NCI-H526 (cell line): ENCODE measurements at places on chromosomes 11 and 22.
A peak's percentile ranks its signal among the peaks of the same experiment; 100 is the strongest.

GRCh38 chr11:19729141-19729540 lies 16.5 kb downstream of the NAV2 start:
- no peak for DNase-seq

DNA sequence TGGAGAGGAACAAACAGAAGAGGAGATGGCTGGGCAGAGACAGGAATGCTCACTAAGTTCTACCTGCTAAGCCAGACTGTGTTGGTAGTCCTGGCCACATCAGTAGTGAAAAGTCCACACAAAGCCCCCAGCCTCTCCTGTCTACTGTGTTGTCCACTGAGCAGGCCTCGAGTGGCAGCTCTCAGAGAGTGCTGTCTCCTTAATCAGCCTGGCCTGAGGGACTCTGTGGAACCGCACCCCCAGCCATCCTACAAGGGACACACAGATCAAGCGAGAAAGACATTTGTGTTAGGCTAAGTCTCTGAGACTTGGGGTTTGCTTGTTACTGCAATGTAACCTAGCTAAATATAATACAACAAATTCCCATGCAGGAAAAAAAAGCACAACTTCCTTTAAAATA lies 71.0 kb downstream of the PACSIN2 start:
- DNase-seq: no peak

DNA sequence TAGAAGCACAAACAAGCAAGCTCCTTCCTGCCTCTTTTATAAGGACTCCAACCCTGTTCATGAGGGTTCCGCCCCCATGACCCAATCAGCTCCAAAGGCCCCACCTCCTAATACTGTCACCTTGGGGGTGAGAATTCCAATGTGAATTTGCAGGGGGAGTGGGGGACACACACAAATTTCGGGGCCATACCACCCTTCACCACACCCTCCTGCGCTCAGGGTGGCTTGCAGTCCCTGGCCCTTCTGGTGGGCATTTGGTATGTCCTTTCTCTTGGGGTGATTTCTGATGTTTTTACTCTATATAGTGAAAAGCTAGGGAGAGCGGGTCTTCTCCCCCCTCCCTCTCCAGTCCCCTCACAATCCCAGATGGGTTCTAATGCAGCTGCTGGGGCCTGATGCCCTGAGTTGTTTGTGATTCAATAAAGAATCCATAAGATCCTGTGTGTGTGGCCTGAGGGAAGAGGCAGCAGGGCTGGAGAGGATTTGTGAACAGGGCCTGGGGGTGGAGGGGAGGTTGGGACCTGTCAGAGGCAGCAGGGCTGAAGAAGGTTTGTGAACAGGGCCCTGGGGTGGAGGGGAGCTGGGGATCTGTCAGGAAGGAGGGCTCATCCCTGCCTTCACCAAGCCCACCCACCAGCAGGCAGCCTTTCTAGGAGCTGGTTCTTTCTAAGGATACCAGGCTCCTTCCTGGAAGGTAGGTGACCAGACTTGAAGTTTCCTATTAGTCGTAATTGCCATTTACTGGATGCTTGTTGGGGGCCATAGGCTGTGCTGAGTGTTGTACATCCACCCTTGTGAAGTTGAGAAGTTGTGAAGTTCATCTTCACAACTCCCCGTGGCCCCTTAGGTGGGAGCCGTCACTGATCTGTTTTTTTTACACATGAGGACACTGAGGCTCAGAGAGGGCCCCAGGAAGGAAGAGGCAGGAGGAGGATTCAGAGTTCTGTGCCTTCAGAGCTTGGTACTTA lies 7.9 kb downstream of the SLC35C1 start:
- DNase-seq: no peak

DNA sequence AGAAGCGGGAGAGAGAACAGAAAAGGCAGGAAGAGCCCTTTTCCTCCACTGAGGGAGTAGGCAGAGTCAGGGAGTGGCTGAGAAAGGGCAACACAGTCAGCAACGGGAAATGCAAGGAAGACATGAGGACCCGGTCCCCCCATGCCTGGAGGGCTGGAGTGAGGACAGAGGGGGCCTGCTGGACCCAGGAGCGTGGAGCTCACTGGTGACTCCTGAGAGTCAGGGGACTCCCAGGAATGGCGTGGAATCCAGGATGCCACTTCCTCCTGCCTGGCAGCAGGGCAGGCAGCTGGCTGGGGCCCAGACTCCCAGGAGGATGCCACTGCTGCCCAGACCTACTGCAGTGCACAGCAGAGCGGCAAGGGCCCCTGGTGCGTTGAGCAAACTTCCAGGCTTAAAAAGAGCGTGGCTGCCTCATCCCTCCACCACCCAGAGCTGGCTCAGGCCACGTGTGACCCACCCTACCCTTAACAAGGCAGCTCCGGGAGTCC lies 11.3 kb downstream of the C11orf21 start:
- peak; percentile 36 for DNase-seq

GRCh38 chr22:35904336-35904692 lies 124.3 kb downstream of the RBFOX2 start:
- DNase-seq: no peak

DNA sequence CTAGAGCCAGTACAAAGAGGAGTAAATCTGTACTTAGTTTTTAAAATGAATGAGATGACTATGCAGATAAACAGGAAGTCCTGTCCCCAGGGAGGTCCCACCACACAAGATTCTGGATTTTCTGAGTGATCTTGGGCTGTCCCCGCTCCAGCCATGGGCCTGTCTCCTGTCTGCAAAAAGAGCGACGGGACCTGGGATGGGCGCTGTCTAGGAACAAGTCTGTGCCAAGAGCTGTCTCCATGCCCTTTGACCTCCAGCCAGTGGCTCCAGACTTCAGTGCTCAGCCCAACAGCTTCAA lies 6.0 kb downstream of the CSNK1E start:
- DNase-seq: no peak

GRCh38 chr11:125968354-125968753 lies 22.5 kb downstream of the VSIG10L2 start:
- no peak for DNase-seq

- DNase-seq: no peak
These were observed 46.5 kb upstream of the CRTAM start for GRCh38 chr11:122791836-122792235.
